ENCODE measurements at places on chromosomes 13 and 19. TPM values are rescaled to one million over a fixed set of nuclear protein-coding genes. Genes with fewer than 3 reads are reported as not detected.

PROZ gene
- not detected for total RNA-seq

CD33 gene
- total RNA-seq: not detected

- H3K36me3 ChIP-seq: peaks cover 12% of the 10 kb centered on the region
- peaks cover 39% of the 10 kb centered on the region for H3K4me1 ChIP-seq
- H3K27me3 ChIP-seq: peaks cover 36% of the 10 kb centered on the region
- H3K4me3 ChIP-seq: peak overlapping the region; percentile 72
These were observed 8.7 kb downstream of the BCL3 start for GRCh38 chr19:44757057-44757734.

DNA sequence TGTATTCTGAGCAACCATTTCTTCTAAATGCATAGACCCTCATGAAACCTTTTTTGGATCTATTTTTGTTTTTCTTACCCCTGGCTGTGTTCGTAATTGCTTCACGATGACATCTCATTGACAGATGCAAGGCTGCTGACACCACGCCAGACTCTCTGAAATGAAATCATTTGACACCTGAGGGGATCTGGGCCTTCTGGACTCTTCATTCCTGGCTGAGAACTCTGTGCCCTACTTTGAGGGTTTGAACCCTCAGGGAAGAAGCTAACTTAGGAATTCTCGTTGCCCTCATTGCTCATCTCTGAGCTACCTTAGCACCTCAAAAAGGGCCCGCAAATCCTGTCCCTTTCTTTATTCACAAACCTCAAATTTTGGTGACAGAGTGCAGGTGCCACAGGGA lies 40.5 kb upstream of the NBEA start:
- no peak overlapping the region for H3K4me3 ChIP-seq
- H3K36me3 ChIP-seq: no peaks in the 10 kb centered on the region
- peaks cover 7% of the 10 kb centered on the region for H3K27me3 ChIP-seq
- H3K27ac ChIP-seq: no peak overlapping the region

YJU2 gene
- total RNA-seq: 19.5 TPM

DNA sequence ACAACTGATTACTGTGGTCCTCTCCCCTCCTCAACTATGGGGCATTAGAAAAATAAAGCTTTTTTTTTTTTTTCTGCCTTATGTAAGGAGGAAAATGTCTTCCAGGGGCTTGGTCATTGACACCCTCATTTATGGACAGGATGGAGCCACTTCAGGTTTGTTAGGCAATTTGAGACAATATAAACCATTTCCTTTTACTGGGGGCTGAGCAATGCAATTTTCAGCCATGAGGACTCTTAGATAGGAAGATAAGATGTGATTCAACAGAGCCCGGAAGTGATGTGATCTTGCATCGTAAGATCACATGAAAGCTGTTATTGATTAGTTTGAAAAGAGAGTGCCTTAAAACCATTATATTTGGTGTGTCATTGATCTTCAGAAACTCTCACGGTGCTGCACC lies 210.8 kb downstream of the OXGR1 start:
- H3K27ac ChIP-seq: no peak overlapping the region
- H3K27me3 ChIP-seq: peaks cover 4% of the 10 kb centered on the region
- no peak for DNase-seq
- peaks cover 4% of the 10 kb centered on the region for H3K4me1 ChIP-seq
- no peaks in the 10 kb centered on the region for H3K36me3 ChIP-seq
- no peak overlapping the region for H3K4me3 ChIP-seq

DNA sequence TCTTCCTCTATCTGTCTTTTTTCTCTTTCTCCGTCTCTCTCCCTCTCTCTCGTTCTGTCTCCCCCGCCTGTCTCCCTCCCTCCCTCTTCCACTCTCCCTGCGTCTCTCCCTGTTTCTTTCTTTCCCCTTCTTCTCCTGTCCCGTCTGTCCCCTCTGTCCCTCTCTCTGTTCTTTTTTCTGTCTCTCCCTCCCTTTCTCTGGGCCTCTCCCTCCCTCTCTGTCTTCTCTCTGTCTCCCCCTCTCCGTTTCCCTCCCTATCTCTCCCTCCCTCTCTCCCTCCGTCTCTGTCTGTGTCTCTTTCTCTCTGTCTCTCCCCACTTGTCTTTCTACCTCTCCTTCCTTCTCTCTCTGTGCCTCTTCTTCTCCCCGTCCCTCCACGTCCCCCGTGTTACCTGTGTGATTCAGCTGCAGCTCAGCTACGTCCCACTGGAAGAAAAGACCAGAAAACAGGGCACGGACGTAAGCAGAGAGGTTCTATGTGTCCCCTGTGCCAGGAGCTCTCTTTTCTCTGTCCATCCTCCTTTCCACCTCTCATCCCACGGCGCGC lies 1.2 kb downstream of the CD70 start:
- H3K36me3 ChIP-seq: no peaks in the 10 kb centered on the region
- H3K27ac ChIP-seq: no peak overlapping the region

ELAVL3 gene
- total RNA-seq: 0.63 TPM

Data from mesothelial cell of epicardium (in vitro differentiated cells).